ENCODE measurements at places on chromosomes 4 and X.

- no peak for DNase-seq
Measured at GRCh38 chr4:41157009-41157408, 57.3 kb downstream of the APBB2 start.

DNA sequence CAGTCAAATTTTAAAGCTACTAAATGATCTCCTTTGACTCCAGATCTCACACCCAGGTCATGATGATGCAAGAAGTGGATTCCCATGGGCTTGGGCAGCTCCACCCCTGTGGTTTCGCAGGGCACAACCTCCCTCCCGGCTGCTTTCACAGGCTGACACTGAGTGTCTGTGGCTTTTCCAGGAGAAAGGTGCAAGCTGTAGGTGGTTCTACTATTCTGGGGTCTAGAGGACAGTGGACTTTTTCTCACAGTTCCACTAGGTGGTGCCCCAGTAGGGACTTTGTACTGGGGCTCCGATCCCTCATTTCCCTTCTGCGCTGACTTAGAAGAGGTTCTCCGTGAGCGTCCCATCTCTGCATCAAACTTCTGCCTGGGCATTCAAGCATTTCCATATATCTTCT, 845.2 kb downstream of the PCDH18 start:
- no peak for DNase-seq

DNA sequence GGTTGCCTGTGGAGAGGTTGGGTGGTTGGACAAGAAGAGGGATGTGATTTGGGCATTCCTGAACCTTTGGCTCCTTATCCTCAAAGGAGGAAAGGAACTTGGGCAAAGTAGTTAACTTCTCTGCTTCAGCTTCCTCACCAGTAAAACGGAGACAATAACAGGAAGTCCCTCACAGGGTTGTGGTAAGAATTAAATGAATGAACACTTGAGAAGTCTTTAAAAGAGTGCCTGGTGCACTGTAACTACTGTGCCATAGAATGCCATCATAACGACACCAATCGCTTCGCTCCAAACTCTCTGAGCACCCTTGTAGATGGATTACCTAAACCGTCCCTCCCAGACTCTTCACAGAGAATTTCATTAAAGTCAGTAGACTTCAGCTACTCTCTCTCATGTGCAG, 10.5 kb downstream of the ZCCHC18 start:
- DNase-seq: no peak

GRCh38 chr4:159433337-159433736, 330.5 kb downstream of the RAPGEF2 start:
- no peak for DNase-seq

- no peak for DNase-seq
Measured at GRCh38 chrX:105865709-105866108, 43.4 kb downstream of the NRK start.

- no peak for DNase-seq
Measured at GRCh38 chr4:108166038-108166437, 2.7 kb downstream of the LEF1 start.

- no peak for DNase-seq
Measured at GRCh38 chr4:147019091-147019490, 73.4 kb upstream of the TTC29 start.

DNA sequence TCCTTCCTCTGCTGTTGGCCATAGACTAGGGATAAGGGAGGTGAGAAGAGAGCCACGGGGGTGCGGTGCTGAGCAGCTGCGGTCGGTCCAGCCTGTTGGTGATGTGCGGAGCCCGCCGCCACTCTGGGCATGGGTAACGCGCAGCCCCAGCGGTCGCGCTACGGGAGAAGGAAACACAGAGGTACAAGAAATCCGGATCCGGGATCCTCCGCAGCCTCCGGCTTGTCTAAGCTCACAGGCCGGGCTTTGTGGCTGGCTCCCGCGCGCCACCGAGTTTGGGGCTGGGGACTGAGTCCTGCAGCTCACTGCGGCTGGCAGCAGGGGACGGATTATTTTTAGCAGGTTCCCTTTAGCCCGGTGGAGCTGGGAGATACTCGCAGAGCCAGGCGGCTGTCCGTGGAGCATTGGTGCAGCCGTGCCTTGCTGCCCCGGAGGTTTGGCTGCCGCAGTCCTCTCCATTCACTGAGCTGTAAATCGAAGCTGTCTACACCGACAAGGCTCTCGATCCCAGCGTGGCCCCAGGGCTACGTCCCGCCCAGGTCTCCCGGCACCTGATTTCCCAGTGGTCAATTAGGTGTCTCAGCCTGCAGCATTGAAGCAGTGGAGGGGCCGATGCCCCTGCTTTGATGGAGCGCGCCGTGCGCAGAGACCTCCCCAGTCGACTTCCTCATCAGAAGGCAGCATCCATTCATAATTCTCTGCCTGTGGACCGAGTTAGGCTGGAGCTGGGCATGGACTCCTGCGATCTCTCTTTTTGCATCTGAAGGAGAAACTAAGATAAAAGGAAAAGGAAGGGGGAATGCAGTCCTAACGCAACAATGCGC, 81.9 kb upstream of the SCML1 start:
- no peak for DNase-seq

GRCh38 chr4:17260166-17260907, 251.6 kb downstream of the QDPR start:
- DNase-seq: no peak

GRCh38 chr4:88511236-88511635, 12.3 kb downstream of the PYURF start:
- DNase-seq: no peak

- no peak for DNase-seq
Measured at GRCh38 chrX:13397878-13398818, 78.3 kb upstream of the ATXN3L start.

DNA sequence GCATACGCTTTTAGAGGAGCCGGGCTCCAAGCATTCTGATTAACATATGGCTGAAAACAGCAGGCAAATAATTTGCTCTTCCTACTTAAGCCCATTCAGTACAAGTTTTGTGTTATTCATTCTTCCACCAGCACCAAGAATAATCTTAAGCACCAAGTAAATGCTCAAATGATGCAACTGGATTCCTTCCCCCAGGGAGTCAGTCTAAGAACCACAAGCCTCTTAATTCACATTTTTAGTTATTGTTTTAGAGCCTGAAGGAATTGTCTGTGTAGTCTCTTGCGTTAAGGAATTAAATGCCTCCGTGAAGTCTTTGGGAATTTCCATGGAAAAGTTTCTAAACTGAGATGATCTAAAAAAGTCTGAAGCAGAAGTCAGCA, 61.5 kb upstream of the MAGEB2 start:
- DNase-seq: no peak
